Muscle of arm (tissue), 14 donors: ENCODE measurements at places on chromosomes 1 and 21. TPM values are rescaled to one million over a fixed set of nuclear protein-coding genes. Genes with fewer than 3 reads are reported as not detected.

The POMGNT1 gene
- polyA plus RNA-seq, result 50.1 TPM

The OR2M3 gene
- 0.03 TPM for polyA plus RNA-seq

The VAMP3 gene
- polyA plus RNA-seq, result 89.3 TPM

The PDC gene
- 0.89 TPM for polyA plus RNA-seq

The NBPF6 gene
- polyA plus RNA-seq, result not detected
